Amniotic epithelial cell (primary cell): ENCODE measurements at places on chromosomes 13 and 19.

- DNase-seq = no peak
These were observed 1.4 kb downstream of the LGALS14 start for GRCh38 chr19:39705578-39706188.

DNA sequence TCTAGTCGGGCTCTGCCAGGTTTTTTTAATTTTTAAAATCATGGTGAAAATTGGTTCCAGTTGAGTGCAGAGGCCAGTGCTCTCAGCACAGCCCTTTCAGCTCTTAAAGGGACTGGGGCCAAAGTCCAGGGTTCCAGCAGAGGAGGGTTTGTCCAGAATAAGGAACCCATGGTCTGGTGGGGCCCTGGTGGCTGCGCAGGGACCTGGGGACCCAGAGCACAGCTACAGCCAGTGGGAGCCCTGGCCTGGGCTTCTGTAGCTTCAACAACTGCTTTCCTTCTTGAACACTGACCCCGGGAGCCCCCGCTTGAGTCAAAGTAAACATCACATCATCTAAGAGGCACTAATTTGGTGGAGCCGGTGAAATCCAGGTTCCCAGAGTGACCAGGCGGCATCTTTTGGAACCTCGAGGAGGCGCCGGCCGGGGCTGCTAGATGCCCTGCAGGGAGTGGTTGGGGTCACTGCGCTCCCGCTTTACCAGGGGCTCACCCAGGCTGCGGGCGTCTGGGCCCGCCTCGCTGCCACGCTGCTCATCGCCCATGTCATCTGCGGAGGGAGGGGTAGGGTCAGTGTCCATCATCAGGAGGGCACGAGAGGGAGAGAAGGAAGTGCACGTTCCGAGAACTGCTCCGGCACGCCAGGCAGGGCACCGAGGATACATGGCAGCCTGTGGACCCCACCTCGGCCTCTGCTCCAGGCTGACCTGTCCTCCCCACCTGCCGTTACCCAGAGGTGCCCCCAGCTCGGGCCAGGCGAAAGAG, 16.6 kb upstream of the RANBP3 start:
- DNase-seq = no peak

GRCh38 chr13:30895773-30896172, 10.3 kb upstream of the MEDAG start:
- DNase-seq = peak; percentile 94

- DNase-seq = peak; percentile 43
These were observed 322.9 kb downstream of the GPC6 start for GRCh38 chr13:93549326-93550005.

DNA sequence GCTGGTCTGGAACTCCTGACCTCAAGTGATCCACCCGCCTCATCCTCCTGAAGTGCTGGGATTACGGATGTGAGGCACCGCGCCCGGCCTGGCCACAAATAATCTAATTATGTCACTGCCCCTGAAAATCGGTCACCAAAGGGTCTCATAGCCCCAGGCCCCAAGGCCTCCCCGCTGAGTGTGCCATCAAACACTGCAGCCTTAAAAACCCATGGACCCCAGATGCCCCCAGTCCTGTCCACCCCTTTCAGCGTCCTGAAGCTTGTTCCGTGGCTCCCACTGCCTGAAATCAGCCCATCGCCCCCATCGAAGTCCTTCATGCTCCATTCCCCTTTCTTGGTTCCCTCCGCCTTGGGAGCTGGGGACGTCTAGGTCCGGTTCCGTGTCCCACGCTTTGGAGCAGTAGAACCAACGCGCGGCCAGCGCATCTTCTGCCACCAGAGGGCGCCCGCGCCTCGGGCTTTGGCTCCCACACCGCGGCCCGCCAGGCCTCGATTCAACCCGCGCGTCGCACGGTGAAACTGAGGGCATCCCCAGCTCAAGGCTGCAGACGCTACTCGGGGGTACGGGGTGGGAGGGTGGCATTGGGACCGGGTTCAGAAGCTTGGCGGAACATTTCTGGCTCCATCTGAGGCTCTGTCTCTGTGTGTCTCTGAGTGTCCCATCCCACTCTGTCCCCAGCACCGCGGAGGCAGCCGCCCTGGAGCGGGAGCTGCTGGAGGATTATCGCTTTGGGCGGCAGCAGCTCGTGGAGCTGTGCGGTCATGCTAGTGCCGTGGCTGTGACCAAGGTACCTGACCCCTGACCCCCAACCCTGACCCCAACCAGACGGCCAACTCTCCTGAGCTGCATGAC, 3.5 kb downstream of the YJEFN3 start:
- no peak for DNase-seq

DNA sequence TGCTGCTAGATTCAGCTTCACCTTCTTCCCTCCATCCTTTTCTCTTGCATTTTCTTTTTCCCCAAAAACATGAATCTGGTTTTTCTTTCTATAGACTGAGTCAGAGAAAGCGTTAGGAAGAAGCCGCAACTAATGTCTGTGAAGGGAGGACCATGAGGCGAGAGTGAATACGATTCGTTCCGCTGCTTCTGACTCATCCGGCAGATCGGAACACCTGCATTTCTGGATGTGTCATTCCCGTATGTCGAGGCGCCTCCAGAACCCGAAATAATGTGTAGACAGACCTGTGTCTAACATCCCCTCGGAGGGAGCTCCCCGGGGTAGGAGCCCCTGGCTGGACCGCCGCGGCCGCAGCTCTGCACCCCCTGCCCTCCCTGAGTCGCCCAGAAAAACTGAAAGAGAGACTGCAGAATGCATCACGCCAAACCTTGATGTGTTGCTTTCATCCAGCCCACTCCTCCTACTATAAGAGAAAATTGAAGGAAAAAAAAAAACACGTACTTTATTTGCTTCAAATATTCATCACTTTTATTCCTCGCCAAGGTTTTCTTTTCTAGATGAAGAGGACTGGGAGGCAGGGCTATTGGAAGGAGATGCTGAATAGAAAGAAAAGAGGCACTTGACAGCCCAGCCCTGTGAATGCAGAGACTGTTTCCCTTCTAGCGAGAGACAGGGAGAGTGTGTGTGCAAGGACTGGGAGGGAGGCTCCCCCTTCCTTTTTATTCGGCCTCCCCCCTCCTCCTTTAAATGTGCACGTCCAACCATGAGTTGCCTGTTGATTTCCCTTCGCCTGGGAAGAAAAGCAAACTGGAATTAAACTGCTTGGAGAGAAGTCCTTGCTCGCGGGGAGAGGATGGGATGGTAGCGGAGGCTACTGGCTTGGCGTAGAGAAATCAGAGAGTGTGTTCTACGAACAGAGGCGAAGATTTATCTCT, 616 bp upstream of the PCDH17 start:
- peak; percentile 42 for DNase-seq

GRCh38 chr19:45643927-45644771, 5.0 kb upstream of the EML2 start:
- peak; percentile 35 for DNase-seq

GRCh38 chr13:23856008-23856750, 33.0 kb downstream of the MIPEP start:
- DNase-seq = no peak

DNA sequence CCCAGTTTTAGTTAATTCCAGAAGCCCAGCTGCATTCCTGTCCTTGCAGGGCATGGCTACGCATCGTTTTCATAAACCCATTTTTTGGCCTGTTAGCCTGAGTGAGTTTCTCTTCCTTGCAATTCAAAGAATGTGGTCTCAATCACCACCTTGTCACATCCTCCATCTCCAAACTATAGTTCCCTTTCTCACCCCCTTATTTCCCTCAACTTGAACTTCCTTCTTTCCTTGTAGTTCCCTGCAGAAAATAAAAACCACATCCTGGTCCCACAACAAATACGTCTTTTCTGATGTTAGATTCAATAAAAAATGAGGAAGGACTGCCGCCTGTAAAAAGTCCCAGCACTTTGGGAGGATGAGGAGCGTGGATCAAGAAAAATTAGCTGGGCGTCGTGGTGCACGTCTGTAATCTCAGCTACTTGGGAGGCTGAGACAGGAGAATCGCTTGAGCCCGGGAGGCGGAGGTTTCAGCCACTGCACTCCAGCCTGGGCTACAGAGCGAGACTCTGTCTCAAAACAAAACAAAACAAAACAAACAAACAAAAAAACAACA, 13.2 kb downstream of the ADGRE3 start:
- DNase-seq = no peak

GRCh38 chr19:31960474-31960873, 384.9 kb upstream of the ZNF507 start:
- no peak for DNase-seq

GRCh38 chr13:19591864-19592263, 30.5 kb upstream of the TPTE2 start:
- DNase-seq = no peak

- DNase-seq = no peak
These were observed 34.0 kb downstream of the CEACAM1 start for GRCh38 chr19:42494321-42494720.

DNA sequence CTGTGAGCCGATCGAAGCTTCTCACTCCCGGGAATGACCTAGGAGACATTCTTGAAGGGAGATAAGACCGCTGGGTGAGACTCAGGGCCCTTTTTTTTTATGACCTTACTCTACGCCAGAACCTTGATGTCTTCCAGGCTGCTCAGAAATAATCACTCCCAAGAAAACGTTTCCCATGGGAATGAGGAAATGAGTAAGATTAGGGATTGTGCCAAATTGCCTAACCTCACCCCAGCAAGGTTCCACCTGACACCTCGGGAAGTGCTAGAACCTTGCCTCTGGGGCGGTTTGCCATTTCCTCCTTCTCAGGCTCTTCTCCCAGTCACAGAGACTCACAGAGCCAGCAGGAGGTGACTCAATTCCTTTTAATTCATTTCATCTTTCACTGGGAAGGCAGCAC, 2.3 kb downstream of the SLC46A3 start:
- peak; percentile 97 for DNase-seq

DNA sequence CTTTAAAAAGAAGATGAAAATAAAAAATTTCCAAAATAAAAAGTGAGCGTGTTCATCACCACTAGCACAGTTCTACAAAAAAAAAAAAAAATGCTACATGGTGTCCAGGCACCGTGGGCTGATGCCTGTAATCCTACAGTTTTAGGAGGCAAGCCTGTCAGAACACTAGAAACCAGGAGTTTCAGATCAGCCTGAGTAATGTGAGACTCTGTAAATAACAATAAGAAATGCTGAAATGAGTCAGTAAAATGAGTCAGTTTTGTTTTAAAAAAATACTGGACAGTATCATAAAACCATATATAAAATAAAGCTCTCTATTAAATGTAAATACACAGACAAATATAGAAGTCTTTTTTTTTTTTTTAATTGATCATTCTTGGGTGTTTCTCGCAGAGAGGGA, 30.0 kb downstream of the ZNF91 start:
- DNase-seq = no peak

GRCh38 chr19:55623561-55623960, 805 bp downstream of the ZNF784 start:
- no peak for DNase-seq

DNA sequence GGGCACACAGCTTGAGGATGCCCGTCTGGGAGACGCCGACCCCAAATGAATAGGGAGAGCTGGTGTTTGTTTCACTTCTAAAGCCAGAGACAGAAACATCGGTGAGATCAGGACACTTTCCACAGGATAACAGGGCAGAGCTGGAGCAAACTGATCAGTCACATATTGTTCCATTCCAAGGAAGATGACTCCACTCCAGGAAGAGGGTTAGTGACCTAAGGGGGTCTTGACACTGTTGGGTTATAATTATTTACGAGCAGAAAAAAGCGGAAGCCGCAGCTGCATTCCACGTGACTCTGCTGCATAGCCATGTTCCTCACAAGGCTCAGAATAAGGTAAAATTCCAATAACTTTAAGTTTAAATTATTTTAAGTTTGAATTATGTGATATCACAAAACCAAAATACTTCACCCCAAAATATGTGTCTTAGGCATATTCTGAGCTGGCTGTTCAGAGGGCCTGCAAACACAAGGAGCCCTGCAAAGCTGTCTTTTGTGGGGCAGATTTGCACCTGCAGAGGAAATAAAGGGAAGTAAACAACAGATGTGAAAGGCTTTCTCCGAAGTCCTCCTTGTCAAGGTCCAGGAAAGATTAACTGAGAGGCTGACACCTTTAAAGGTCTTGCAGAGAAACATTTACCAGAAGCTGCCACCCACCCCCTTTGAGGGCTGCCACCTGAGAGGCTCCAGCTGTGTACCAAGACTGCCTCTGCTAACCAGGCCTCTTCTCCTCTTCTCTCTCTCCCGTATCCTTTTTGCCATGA, 819.2 kb downstream of the UQCRFS1 start:
- DNase-seq = no peak

DNA sequence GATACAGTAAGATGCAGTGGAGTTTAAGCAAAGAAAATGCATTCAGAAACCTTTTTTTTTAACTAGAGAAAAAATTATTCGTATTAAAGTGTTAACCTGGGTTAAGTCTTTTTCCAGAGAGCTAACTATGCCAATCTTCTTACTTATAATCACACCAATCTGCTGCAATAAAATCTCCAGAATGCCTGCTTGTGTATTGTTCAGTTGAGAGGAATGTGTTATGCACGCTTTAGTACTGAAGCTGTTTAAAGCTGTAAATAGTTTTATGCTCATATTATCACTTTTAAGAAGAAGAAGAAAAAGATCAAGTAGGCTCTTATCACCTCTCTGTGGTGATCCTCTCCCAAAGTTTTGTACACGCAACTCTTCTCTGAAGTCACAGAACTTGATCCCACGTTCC, 528.7 kb downstream of the RFC3 start:
- DNase-seq = no peak

DNA sequence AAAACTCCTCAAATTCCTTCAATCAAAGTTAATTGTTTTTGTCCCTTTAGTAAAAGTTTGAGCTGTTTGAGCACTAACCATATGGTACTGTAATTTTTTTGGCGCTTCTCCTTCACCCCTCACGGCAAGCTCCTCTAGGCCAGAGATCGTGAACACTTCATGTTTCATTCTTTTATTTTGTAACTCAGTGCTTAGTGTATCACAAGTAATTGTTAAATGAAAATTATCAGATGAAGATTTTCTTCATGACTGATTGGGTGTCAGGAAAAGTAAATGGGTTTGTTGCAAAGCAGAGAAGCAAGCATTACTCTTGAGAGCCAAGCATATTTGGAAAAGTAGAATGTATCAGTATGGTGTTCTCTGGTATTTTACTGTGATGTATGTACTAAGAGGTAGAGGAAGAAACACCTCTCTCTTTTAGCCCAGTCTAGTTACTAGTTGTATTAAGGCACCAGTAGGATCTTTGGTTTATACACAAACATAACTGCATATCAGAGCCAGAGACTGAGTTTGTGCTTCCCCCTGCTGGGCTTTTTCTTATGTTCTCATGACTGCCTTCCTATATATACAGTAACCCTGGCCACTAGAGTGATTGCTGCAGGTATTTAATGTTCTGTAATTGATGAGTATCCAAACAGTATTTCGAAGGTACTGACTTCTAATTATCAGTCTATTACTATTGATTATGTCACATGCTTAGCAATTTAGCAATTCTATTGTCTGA, 202.3 kb upstream of the KLHL1 start:
- no peak for DNase-seq

DNA sequence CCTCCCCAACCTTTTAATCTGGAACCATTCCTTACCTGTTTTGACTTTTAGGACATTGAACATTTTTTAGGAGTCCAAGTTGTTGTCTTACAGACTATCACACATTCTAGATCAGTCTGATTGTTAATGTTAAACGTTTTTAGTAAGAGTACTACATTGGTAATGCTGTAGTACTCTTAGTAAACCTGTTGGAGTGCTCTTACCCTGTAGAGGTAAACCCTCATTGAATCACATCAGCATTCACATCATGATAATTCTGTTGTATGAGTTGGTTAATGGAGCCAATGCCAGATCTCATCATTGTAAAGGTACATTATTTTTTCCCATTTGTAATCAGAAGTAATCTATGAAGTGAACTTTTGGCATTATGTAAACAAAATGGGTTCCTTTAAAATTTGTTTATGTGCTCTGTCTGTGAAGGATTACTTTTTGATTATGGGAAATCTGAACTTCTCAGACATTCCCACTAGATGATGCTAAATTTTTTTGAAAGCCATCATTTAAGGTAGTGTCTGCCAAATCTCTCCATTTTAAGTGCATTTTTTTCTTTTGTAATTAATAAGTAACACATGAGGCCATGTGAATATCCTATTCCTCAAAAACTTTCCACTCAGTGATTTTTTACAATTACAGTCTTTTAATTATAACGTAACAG, 55.2 kb downstream of the VWA8 start:
- DNase-seq = peak; percentile 65
